ENCODE measurements at places on chromosomes 3 and 15.
A peak's percentile ranks its signal among the peaks of the same experiment; 100 is the strongest.

- no peak for DNase-seq
These were observed 45.7 kb downstream of the UBP1 start for GRCh38 chr3:33394403-33395054.

GRCh38 chr3:46667061-46667621 is 26.3 kb downstream of the ALS2CL start:
- no peak for DNase-seq

DNA sequence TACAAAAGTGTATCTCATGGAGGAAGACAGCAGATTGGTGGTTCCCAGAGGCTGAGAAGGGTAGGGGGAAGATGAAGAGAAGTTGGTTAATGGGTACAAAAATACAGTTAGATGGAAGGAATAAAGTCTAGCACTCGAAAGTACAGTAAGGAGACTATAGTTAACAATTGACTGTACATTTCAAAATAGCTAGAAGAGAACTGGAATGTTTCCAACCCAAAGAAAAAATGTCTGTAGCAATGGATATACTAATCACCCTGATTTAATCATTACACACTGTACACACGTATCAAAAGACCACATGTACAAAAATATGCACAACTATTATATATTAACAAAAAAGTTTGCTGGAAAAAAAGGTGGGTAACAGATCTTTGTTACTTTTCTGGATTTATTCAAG is 57.3 kb downstream of the THRB start:
- DNase-seq = no peak

DNA sequence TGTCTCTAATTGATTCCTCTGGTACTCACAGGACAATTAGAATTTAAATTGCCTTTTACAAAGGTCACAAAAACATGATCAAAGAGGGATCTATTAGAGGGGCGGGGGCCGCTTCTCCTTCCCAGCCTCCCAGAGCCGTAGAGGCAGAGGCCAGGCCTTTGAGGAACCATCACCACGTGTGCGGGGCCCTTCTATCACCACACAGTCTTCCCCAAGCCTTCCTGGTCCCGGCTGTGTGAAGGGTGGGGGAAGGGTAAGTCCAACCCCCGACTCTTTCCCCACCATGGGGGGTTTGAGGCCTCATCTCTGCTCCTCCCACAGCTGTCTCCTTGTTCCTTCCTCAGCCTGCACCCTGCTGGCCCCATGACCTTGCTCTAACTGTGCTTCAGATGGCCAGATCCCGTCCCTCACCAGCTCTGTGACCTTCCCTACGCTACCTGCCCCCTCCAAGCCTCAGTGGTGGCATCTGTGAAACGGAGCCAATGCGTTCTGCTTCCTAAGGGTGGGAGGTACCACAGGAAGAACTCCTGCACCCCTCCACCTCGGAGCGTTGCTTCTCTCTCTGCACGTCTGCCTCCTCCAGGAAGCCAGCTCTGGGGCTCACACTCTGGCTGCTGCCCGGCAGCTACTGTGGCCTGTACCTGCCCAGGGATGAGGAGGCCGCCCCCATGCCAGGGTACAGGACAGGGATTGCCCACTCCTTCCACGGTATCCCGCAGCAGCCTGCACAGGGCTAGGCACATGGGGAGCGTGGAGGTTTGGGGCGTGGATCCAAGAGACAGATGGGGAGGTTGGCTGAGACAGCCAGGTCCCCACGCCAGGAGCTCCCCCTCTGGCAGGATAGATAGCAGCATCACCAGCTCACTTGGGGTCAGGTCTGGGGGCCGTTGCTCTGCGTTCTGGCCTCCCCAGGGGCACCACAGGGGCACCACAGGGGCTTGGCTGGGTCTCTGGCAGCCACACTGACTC is 83.8 kb downstream of the LINGO1 start:
- DNase-seq = no peak

- no peak for DNase-seq
These were observed 81.2 kb upstream of the TCF12 start for GRCh38 chr15:56837273-56837672.

DNA sequence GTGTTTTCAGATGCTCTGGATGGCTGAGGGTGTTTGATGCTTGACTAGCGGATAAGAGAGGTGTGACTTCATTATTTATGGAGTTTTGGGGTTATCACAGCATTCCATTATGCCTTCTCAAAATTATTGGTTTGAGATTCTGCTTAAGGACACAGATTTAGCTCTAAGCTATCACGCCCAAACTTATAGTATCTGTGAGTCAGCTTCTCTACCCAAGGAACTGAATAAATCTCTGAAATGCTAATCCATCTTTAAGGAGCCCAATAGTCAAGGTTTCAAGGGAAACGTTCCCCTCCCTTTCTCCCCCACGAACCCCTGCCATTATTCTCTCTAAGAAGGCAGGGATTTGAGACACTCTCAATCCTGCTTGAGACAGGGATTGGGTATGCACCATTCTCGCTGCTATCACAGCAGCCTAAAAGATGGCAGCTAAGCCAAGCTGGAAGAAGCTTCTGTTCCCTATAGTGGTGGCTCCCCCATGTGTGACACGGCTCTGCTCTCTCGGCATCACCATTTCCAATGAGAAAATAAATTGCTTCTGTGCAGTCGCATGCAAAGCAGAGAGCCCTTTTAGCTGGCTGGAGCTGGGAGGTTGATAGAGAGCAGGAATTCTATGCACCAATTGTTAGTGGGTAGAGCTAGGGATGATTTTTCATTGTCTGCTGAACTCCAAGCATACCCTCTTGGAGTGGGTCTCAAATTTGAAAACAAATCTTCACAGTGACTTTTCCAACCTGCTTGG is 151.1 kb downstream of the IL20RB start:
- DNase-seq = no peak

- DNase-seq = no peak
These were observed 4.6 kb upstream of the CX3CR1 start for GRCh38 chr3:39284457-39284881.

DNA sequence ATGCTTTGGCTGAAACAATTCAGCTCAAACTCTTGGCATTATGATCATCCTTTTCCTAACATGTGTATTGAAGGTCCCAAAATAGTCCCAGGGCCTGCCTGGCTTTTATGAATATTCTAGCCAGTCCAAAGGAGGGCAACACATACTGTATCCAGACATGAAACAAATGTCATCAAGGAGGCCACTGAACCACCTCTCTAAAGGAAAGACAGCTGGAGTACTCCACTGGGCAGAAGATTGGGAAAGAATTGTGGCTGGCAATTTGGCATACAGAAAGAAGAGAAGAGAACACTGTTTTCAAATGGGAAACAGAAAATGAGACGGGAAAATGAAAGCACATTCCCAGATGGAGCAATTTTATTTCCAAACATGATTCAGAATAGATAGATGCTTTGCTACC is 80.6 kb downstream of the NCEH1 start:
- no peak for DNase-seq

- DNase-seq = no peak
These were observed 62.6 kb downstream of the LMLN start for GRCh38 chr3:198022604-198023003.

DNA sequence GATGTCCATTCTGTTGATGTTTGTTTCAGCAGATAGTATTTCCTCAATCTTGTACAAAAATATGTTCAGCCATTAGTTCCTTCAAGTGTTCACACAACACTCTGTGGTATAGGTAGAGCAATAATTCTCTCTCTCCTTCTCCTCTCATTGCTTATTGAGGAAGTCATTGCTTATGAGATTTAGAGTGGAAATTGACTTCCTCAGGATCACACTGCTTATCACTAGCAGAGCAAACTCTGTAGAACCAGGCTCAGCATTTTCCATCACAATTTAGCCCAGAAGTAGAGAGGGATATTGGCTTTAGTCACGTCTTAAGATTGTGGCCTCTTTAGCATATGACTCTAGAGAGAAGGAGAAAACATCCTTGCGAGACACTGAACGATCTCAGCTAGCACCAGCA is 31.2 kb downstream of the RAB11A start:
- DNase-seq = no peak

DNA sequence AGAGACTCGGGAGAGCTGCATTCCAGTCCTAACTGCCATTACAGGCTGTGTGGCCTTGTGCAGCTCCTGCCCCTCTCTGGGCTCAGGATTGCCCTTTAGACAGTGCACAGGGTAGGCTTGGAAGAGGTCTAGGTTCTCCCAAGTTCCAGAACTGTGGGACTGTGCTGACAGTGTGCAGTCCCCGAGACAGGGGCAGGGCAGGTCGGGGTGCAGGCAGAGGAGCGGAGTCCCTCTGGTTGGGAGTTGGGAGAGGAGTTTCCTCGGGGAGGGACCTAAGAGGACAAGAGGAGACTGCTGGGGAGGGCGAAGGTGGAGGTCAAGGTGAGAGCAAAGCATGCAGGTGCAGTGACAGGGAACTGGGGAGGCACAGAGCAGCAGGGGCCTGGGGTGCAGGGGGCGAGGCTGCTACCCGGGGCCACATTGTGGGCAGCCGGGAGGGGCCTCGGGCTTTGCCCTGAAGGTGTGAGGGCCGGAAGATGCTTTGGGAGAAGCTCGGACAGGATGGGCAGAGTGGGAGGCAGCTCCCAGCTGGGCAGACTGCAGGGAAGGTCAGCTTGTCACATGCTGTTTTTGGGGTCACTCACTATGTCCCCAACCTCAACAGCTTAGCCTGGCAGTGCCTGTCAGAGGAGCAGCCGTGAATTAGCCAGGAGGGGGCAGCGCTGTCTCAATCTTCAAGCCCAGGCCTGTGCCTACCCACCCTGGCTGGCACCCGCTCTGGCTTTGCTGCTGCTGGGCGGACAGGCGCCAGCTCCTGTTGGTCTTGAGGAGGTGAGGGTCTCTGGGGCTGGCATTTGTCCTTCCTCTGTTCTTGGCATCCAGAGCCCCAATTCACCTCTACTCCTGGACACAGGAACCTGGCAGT is 15.4 kb upstream of the CSPG4 start:
- peak; percentile 70 for DNase-seq

DNA sequence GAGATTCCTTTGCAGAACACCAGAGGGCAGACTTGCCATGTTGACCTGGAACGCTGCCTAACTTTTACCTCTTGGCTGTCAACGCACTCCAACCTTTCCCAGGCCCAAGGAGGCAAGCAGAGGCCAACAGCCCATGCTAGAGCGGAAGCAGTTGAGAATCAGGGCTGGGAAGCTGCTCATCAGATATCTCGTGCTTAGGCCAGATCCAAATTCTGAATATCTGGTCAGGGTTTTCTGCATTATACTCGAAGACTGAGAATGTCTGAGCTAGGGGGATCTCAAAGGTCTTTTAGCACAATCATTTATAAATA is 2.5 kb downstream of the XIRP1 start:
- DNase-seq = peak; percentile 73

- no peak for DNase-seq
These were observed 358.2 kb downstream of the SQOR start for GRCh38 chr15:45993072-45993471.

- peak; percentile 65 for DNase-seq
These were observed 22.0 kb upstream of the DOCK3 start for GRCh38 chr3:50652709-50653108.

DNA sequence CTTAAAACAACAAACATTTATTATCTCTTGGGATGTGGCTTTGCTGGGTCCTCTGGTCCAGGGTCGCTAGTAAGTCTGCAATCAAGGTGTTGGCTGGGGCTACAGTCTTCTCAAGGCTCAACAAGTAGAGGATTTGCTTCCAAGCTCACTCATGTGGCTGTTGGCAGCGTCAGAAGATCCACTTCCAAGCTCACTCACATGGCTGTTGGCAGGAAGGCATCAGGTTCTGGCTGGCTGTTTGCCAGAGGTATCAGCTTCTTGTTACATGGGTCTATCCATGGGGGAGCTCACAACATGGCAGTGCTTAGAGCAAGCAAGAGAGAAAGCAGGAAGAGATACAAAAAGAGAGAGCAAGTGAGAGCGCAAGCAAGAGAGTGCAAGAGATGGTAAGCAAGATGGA is 15.0 kb upstream of the BNC1 start:
- no peak for DNase-seq

DNA sequence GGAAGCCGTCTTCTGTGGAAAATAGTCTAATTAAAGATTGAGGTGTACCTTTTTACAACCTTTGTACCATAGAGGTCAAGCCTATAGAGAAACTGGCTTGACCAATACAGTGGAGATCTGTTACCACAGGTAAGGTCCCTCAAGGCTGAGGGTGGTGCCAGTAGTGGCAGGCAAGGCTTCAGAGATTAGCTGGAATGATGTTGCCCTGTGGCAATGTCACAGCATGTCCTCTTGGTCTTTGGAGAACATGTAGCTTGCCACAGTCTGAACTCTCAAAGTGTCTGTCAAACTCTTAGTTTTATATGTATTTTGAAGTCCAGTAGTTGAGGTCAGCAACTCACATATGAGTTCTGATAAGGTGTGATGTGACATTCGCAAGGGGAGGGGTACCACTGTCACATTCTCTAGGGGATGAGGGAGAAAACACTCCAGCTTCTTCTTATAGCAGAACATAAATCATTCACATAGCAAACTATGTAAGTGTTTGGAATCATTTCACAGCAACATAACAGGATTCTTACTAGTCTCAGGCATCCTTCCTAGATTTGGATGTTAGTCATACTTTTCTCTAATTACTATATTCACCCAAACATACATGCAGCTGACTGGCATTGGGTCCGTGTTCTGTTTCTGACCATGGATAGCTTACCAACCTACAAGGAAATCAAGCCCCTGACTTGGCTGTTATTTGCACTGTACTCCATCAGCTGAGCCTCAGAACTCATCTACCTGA is 173.6 kb downstream of the UBE2E2 start:
- no peak for DNase-seq

DNA sequence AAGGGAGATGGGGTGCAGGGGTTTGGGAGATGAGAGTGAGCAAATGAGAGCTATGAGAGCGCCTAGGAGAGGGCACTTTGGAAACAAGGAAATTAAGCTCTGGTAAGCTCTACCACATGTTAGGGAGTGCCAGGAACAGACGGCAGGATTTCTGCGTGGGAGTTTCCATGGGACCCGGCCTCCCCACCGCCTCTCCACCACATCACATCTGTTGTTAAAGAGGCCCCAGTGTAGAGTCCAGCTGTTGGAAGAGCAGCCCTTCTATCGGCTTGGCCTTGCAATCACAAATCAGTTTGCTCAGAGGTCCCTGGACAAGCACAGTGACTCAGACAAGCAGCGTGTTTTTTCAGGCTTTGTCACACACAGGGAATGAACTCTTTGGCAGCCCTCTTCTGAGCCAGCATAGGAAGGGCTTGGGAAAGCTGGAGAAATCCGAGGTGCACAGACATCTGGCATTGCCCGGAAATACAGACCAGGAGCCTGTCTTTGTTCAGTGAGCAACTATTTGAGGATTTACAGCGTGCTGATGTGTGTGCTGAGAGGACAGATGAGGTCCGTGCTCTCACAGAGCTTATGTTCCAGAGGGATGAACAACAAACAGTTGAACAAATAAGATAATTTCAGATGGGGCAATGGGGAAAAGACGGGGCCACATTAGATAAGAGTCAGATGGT is 370.6 kb upstream of the PROK2 start:
- DNase-seq = no peak

GRCh38 chr3:156764751-156765150 is 61.4 kb upstream of the LEKR1 start:
- DNase-seq = no peak
